ENCODE measurements at places on chromosomes 12 and 14.

GRCh38 chr14:99815696-99816095 is 22.5 kb downstream of the EML1 start:
- no peak for DNase-seq

DNA sequence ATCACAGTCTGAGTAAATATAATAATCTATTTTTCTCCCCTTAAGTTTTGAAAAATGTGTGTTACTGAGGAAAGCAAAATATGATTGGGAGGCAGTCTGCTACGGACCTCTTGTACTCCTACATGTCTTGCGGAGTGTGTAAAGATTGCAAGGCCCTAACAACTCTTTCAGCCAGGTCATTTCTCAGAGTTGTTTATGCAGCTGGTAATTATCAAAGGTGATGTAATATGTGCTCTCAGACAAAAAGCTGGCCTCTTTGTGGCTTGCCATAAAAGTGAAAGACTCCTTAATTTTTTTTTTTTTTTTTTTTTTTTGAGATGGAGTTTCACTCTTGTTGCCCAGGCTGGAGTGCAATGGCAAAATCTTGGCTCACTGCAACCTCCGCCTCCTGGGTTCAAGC is 40.5 kb upstream of the MON2 start:
- no peak for DNase-seq

DNA sequence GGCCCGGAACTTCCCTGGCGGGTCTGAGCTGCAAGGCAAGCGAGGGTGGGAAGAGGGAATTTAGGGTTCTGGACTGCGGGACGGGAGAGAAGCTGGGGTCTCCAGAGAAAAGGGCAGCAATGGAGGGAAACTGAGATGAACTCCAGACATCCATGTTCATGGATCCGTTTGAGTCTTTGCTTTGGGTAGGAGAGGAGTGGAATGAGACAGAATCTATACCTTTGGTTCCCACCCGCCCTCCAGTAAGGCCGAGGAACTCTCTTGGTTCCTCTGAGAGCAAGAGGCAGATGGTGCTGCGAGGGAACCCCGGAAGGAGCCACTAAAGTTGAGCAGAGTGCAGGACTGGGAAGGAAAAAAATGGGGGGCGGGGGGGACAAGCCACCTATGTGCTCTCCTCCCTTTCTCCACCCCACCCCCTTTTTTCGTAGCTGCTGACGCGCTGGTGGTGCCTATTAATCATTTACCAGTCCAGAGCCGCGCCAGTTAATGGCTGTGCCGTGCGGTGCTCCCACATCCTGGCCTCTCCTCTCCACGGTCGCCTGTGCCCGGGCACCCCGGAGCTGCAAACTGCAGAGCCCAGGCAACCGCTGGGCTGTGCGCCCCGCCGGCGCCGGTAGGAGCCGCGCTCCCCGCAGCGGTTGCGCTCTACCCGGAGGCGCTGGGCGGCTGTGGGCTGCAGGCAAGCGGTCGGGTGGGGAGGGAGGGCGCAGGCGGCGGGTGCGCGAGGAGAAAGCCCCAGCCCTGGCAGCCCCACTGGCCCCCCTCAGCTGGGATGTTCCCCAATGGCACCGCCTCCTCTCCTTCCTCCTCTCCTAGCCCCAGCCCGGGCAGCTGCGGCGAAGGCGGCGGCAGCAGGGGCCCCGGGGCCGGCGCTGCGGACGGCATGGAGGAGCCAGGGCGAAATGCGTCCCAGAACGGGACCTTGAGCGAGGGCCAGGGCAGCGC is 1.2 kb downstream of the SSTR1 start:
- no peak for DNase-seq

DNA sequence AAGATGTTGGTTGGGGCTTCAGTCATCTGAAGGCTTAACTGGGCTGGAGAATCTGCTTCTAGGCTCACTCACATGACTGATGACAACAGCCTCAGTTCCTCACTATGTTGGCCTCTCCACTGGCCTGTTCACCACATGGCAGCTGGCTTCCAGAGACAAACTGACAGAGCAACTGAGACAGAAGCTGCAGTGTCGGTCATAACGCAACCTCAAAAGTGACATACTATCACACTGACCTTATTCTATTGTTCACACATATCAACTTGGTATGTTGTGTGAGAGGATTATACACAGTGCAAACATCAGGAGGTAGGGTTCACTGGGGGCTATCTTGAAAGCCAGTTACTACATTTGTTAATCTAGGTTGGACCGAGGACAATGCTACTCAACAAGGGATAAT is 92.9 kb downstream of the PAWR start:
- DNase-seq: no peak

- DNase-seq: peak; percentile 26
These were observed 89.4 kb downstream of the NT5DC3 start for GRCh38 chr12:103751600-103751999.

DNA sequence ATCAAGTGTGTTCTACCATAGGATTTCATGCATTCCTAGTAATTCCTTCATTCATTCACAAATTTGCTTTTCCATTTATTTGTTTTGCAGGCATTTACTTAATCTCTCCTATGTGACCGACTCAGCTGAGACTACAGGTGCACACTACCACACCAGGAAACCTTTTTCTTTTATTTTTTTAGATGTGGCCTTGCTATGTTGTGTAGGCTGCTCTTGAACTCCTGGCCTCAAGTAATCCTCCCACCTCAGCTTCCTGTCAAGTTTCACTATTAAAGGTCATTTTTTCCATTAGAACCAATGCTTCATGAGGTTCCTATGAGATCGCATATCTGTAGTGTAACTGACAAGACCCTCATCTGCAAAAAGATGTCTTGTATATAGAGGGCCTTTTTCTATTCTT is 1218.7 kb downstream of the VRK1 start:
- DNase-seq: no peak

DNA sequence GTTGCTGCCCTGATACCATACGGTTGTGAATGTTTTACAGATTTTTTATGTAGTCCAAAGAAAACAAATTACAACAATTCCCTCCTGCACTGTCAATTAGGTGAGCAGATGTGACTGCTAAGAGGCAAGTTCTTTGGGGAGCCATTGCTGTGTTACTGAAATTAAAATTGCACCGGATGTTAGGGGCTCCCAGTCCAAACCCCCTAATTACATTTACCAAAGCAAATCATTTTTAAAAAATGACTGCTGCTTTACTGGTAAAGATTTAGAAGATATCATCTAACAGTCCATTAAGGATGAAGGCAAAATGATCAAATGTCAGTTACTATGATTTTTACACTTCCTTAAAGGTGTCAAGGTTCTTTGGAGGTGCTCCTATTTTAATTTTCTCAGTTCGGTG is 70.1 kb upstream of the CSRP2 start:
- DNase-seq: no peak

GRCh38 chr12:77998236-77998786 is 167.6 kb downstream of the NAV3 start:
- no peak for DNase-seq

DNA sequence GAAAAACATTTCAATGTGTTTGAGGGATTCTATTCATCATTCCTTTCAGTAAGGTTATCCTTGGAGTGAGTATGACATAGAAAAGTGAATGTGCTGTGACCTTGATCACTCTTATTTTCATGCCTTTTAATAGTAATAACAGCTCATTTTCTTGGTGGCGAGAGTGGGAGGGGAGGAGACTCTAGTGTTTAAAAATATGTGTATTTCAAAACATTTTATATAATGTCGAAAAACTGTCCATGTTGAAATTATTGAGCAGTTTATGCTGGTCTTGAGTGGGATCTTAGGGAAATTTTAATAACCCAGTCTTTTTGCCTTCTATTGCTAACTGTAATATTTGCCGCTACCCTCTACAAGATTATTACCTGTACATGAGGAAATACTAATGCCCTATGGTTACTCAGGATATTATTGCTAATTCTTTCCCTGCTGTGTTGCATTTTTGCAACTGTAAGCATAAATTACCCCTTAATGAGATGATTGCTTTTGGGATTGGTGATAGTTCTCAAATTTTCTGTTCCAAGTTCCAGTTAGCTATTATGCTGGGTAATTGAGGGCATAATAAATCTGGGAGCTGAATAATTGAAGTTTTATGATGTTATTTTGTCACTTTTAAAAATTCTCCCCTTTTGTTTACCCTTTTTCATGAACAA is 21.9 kb downstream of the ATF7IP start:
- DNase-seq: no peak

GRCh38 chr12:28602786-28603185 is 412.5 kb downstream of the CCDC91 start:
- peak; percentile 4 for DNase-seq

DNA sequence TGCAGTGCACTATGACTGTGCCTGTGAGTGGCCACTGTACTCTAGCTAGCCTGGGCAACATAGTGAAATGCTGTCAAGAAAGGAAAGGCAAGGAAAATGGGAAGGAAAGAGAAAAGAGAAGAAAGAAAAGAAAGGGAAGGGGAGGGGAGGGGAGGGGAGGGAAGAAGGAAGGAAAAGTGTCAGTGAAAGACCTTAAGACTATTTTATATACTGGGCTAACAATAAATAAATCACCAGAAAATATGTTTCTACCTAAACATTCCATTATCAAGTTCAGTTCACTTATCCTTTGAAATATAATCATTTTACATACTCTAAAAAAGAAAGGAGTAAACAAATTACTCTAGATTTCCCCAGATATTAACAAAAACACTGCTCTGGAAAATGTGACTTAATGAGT is 22.1 kb downstream of the COCH start:
- no peak for DNase-seq
